ENCODE measurements at places on chromosomes 1 and 21.
A peak's percentile ranks its signal among the peaks of the same experiment; 100 is the strongest.

GRCh38 chr1:116501125-116501869 lies 69.5 kb downstream of the CD58 start:
- no peak for DNase-seq

- no peak for DNase-seq
Measured at GRCh38 chr1:245590726-245591125, 435.9 kb downstream of the KIF26B start.

DNA sequence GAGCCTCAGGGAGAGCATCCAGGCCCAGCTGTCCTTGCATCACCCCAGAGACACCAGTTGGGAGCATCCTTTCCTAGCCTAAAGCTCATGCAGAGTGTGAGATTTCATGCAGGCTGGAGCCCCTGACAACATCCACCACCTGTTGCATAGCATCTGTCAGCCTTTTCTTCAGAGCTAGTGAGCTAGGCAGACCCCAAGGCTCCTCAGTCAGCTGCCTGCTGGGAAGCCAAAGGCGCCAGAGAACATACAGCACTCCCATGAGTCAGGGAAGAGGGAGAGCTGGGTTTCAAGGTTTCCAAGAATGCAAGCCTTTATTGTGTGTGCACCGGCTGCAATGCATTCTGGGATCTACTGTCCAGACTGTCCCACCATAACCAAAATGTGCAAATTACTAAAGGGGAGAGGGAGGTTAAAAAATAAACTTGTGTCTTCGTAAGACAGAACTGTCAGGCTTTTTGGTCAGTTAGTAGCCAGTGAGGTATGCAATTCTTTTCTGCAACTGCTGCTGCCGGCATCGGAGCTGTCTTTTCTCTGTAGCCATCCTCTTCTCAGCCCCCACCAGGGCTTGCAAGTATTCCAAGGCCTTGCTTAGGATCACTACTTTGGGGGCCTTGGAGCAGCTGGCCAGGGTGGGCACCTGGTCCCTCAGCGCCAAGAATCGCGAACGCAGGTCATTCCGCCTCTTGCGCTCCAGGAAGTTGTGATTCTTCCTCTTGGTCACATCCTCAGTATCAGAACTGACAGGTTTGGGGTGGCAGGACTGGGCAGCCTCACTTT lies 4.6 kb downstream of the MYCL start:
- DNase-seq, result peak; percentile 53

DNA sequence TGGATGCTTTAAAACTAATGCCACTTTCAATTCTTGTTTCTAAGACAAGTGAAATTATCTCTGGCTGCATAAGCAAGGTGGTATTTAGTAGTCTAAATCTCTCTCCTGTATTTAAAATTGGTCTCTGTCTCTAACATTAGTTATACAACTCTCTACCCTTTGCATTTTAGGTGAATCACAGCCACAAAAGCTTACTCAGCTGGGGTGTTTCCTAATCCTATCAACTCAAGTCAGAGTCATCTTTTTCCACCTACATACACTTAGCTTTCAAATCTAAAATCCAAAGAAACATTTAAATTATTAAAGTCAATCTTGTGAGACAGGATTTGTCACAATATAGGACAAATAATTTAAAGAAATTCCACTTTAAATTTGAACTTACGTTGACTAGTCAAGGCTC lies 255.1 kb upstream of the CXADR start:
- no peak for DNase-seq

DNA sequence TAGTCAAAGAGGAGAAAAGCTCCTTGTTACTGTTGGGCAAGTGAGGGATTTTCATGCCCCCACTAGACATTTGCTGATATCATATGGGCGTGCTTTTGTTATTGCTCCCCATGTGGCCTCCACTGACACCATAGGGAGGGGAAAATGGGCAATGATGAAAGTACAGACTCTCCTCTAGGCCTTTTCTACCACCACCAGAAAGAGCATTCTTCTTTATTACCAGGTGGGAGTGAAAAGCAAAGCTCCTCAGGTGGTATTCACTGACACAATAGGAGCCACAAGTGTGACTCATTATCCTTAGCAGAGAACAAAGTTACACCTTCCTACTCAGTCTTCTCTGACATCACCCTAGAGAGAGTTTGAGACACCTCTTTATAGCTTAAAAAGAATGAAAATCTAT lies 667.1 kb downstream of the LTN1 start:
- no peak for DNase-seq

DNA sequence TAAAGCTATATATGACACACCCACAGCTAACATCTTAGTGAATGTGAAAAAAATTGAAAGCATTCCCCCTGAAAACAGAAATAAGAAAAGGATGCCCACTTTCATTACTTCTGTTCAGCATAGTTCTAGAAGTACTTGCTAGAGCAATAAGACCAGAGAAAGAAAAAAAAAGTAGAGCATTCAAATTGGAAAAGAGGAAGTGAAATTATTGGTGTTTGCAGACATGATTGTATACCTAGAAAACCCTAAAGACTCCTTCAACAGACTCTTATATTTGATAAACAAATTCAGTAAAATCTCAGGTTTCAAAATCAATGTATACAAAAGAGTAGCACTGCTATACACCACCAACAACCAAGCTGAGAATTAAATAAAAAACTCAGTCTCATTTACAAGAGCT lies 1461.0 kb downstream of the AMY1C start:
- DNase-seq, result no peak

- no peak for DNase-seq
Measured at GRCh38 chr1:27113861-27114260, 41.1 kb downstream of the SLC9A1 start.

DNA sequence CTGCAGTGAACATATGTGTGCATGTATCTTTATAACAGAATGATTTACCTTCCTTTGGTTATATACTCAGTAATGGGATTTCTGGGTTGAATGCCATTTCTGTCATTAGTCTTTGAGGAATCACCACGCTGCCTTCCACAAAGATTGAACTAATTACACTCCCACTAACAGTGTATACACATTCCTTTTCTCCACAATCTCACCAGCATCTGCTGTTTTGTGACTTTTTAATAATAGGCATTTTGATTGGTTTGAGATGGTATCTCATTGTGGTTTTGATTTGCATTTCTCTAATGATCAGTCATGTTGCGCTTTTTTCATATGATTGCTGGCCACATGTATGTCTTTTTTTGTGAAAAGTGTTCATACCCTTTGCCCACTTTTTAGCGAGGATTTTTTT lies 680.5 kb downstream of the PTPRC start:
- DNase-seq, result no peak

DNA sequence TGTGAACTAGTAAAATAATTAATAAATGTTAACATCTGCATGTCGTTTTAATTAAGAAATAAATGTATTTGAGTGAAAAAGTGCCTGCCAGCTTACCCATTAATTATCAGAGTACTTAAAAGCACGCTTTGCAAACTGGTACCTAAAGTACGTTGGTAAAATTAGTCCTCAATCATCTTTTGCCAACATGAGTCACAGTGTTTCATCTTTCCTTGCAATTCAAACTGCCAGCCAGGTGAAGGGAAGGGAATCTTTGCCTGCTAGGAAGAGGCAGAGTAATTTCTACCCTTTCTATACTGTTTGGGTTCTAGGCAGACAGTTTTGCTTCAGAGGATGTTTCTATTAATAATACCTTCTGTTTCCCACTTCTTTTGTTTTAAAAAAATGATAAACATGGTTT lies 57.2 kb upstream of the CNIH3 start:
- DNase-seq, result no peak

GRCh38 chr1:167477986-167478385 lies 40.3 kb downstream of the CD247 start:
- no peak for DNase-seq

DNA sequence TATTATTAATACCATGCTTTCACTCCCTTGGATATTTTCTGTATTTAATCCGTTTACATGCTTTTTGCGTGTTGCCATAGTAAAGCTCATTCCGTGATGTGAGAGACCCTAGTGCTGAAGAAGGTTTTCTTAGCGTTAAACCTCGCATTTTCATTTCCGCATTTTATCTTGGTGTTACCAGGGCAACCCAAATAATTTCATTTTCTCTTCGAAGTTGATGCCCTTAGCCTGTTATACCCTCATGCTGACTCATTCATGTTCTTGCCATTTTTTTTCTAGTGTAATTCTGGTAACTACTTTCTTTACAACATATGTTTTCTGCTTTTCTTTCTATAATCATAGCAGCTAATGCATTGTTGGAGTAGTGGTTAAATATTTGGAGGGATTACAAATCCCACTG lies 37.2 kb downstream of the LRRC8C start:
- DNase-seq, result no peak

GRCh38 chr1:89557956-89558355 lies 33.3 kb downstream of the LRRC8B start:
- no peak for DNase-seq

- DNase-seq, result peak; percentile 76
Measured at GRCh38 chr1:211610779-211611556, 32.0 kb upstream of the SLC30A1 start.

- DNase-seq, result peak; percentile 62
Measured at GRCh38 chr1:112674440-112674985, at the start of gene MOV10. Gene MOV10, plus strand, starts transcription at chr1:112674659. Its CDS starts 254 bp downstream, at chr1:112674913.

- DNase-seq, result no peak
Measured at GRCh38 chr1:10891091-10891490, 94.6 kb upstream of the CASZ1 start.

- DNase-seq, result peak; percentile 16
Measured at GRCh38 chr1:161427733-161428516, 60.2 kb upstream of the CFAP126 start.

- no peak for DNase-seq
Measured at GRCh38 chr1:218815076-218815475, 358.6 kb upstream of the LYPLAL1 start.

GRCh38 chr1:20259646-20260045 lies 31.0 kb upstream of the VWA5B1 start:
- DNase-seq, result no peak

GRCh38 chr1:2274929-2275475 lies 46.9 kb downstream of the SKI start:
- no peak for DNase-seq

GRCh38 chr1:207956986-207957385 lies 46.1 kb upstream of the CD34 start:
- DNase-seq, result no peak

DNA sequence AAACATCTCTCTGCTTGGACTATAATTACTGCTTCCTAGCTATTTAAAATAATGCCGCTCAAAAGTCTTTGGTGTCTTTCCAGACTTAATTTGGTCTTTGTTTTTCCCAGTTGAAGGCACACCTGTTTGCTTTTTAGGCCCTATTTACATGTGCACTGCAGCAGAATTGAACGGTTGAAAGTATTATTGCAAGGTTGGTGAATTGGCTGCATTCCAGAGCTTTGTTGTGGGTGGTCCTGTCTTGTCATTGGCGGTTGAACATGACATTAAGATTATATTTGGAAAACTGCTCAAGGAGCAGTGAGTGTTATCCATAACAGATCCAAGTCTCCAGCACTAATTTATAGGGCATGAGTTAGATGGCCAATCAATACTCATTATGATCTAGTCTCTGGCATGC lies 656.3 kb downstream of the PTPRC start:
- DNase-seq, result no peak

DNA sequence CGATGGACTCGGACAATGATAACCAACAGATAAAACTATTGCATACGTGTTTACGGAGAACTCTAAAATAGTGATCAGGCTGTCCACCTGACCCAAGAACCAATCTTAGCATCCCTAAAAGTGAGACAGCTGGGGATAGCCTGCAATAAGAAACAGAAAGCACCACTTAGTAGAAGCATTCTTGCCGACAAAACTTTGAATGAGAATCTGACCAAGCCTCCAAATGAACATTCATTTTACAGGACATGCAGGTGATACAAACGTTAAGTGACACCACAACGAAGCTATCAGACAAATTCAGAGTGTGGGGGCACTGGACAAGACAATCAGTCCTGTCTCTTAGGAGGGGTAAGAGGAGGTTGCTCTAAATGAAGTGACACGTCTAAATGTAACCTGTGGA lies 1.2 kb downstream of the PSMG1 start:
- DNase-seq, result no peak

- DNase-seq, result no peak
Measured at GRCh38 chr1:27772036-27772931, 735 bp upstream of the STX12 start.

GRCh38 chr1:199204231-199204630 lies 565.4 kb downstream of the PTPRC start:
- DNase-seq, result no peak

- DNase-seq, result no peak
Measured at GRCh38 chr1:117825414-117825813, 104.0 kb downstream of the GDAP2 start.

- no peak for DNase-seq
Measured at GRCh38 chr1:64192290-64192689, 11.1 kb upstream of the UBE2U start.

DNA sequence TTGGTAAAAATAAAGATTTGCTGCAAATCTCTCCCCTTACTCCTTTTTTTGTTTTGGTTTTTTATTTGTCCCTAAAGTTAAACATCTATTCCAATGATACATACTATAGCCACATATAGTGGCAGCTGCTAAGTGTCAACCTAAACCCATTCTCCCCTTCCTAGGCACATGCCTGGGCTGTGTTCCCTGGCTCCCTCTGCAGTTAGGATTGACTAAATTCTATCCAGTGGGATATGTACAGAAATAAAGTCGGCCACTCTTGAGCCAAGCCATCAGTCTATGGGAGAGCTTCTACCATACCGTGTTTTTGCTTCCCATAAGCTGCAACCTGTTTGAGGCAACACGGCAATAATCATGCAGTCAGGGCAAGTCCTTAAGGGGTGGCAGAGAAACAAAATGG lies 23.6 kb downstream of the MCOLN3 start:
- no peak for DNase-seq

- DNase-seq, result no peak
Measured at GRCh38 chr1:40944326-40944725, 35.2 kb upstream of the CTPS1 start.

GRCh38 chr1:183103147-183103546 lies 79.9 kb downstream of the LAMC1 start:
- DNase-seq, result no peak

DNA sequence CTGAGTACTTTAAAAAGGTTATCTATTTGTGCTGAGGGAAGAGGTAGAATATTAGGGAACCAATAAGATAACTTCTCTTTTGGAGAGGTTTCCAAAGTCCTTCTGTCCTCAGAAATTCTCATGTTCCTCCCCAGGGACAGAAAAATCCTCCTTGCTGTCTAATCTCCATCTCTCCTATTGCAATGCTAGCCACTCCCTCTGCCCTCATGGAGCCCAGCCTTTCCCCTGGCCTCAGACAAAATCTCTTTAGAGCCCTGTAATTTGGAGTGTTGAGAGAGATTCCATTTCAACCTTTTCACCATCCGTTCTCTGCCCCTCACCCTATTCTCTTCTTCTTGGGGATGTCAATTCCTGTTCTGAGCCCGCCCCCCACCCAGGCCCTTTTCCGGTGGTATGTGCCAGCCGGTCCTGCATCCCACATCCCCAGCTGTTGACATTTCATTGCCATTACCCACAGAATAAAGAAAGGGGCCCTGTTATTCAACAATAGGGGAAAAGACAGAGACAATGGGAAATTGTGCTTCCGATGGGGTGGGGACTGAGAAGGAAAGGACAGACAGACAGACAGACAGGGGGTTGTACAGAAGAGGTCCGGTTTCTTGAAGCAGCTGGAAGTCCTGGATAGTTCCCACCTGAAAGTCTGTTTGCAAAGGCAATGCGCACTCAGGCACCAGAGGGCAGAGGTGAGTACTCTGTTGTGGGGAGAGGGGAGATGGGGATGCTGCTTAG lies at the start of gene HAPLN2:
TSS of gene HAPLN2 (plus strand) at position 563 of the 729 bp plus-strand sequence. CDS start 4,076 bp downstream, outside the sequence.
- peak; percentile 77 for DNase-seq

- no peak for DNase-seq
Measured at GRCh38 chr1:14794906-14795305, 196.4 kb downstream of the KAZN start.

GRCh38 chr1:107897438-107898345 lies 67.3 kb downstream of the VAV3 start:
- no peak for DNase-seq
